ENCODE measurements at places on chromosomes 2 and 18.
A peak's percentile ranks its signal among the peaks of the same experiment; 100 is the strongest.

DNA sequence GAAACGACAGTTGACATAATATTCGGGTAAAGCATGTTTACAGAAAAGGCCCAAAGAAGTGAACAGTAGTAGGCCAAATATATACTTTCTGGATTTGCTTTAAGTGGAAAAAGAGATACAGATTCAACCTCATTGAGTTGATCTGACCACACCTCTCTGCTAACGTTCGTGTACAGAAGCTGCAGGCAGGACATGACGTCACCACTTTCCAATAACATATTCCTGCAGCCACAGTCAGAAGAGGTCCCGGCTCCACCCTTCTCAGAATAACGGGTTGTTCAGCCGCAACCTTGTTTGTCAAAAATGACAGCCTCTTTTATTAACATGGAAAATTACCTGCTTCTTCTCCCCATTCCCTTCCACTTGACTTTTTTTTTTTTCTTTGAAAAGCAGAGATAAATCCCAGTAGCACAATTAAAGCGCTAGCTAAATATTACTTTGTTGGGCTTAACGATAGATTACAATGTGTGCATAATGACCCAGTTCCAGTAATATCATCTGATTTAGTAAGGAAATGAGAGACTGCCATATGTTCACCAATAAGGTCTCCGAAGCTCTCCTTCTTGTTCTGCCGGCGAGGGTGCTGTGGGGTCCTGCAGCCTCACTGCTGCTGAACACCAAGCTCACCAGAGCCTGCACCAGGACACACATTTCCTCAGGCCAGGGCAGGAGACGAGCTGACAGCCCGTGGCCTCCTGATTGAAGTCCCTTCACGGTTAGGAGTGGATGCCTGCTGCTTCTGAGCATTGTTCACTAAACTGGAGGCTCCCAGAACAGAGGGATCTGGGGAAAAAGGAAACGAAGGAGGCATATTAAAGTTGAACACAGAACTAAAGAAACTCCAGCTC lies 451.0 kb upstream of the SALL3 start:
- no peak for DNase-seq

DNA sequence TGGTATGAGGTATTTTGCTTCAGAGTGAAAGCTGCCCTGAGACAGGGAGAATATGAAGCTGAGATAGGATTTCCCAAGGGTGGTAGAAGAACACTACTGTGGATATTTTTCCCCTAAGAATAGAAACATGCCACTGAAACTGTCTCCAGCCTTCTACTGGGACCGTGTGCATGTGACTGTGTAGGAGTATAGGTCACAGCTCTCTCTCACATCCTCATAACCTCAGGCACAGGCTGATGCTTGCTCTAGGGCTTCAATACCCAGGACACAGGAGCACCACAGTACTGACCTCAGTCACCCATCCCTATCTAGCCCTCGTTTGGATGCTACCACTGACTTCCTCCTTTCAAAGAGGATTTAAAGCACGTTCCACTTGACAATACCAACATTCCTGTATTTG lies 67.2 kb downstream of the REV1 start:
- no peak for DNase-seq

- DNase-seq: no peak
These were observed 347.6 kb downstream of the CYRIA start for GRCh38 chr2:16318051-16318450.

DNA sequence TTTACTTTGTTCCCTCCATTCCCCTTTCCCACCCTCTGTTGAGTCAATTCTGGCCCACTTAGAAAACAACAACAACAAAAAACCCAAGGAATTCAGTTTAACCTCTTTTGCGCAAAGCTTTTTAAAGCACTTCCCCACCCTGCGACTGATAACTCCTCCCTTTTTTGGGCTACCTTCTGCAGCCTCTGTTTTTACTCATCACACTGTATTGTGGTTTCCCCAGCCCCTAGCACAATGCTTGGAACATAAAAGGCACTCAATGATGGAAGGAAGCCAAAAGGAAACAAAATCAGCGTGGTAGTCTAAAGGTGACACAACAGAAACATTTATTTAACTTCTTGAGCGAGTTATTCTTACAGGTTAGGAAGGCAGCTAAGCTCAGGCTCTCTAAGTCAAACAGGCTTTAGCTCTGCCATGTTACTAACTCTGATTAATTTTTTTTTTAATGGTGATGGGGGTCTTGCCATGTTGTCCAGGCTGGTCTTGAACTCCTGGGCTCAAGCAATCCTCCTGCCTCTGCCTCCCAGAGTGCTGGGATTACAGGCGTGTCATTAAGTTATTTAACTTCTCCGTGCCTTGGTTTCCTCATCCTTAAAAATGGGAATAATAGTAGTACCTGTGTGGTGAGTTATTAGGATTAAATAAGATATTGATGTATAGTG lies 1.3 kb downstream of the CEP68 start:
- DNase-seq: peak; percentile 87

GRCh38 chr2:45498661-45499550 lies 112.2 kb downstream of the SRBD1 start:
- DNase-seq: no peak

GRCh38 chr2:185785156-185785555 lies 46.6 kb downstream of the FSIP2 start:
- DNase-seq: no peak

- DNase-seq: no peak
These were observed 86.3 kb downstream of the FSHR start for GRCh38 chr2:49067971-49068370.

GRCh38 chr2:64943387-64944150 lies 45.6 kb upstream of the SLC1A4 start:
- DNase-seq: no peak

DNA sequence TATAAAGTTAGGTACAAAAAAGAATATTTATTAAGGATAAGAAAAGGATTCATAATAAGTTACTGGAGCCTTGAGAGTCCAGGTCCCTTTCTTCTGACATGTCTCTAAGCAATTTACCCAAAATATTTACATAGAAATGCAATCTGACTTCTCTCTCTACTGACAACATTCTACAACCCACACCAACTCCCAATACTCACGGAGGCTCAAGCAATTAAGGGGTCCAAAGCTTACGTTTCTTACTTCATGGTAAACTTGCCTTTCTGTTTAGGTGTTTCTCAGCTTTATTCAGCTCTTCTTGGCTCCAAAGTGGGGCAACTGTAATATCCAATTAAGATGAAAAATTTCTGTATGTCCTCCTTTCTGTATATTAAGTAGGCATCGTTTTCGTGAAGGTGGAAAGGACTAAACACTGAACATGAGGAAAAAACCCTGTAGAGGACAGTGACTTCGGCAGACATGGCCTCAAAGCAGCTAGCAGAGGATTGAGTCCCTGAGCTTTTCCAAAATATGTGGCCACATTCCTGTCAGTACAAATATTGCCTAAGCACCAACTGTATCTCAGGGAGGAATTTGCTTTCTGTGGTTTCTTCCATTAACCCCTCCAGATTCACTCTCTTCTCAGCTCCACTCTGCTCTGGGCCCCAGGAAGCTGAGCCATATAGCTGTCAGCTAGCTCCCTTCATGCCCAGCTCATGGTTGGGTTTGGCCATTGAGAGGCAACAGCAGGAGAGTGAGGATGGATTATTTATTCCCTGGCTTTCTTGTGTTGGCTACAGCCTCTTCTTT lies 67.9 kb upstream of the GLS start:
- DNase-seq: no peak

- no peak for DNase-seq
These were observed 27.6 kb downstream of the NCK2 start for GRCh38 chr2:105772362-105772761.

DNA sequence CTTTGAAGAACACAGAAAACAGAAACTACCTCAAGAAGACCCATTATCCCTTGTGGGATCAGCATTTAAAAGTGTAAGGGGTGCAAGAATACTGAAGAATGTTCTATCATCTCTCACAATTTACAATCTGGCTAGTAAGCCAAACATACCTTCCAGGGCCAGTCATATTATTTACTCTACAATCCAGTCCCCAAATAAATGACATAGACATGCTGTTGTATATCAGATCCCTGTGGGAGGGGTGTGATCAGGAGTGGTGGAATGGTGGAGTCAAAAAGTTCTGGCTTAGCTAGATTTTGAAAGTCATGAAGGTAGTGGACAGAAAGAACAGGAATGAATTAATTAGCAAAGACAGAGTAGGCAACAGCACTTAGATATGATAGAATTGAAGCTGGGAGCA lies 1.8 kb upstream of the ITPRID2 start:
- DNase-seq: no peak

DNA sequence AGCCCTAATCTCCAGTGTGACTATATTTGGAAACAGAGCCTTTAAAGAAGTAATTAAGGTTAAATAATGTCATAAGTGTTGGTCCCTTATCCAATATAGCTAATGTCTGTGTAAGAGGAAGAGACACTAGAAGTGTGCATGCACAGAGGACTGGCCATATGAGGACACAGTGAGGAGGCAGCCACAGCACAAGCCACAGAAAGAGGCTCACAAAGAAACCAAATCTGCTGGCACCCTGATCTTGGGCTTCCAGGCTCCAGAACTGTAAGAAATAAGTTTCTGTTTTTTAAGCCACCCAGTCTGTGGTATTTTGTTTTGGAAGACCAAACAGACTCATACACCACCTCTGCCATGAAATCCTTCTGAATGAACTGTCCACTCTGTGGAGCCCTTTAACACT lies 186.4 kb upstream of the SLC39A10 start:
- DNase-seq: no peak

DNA sequence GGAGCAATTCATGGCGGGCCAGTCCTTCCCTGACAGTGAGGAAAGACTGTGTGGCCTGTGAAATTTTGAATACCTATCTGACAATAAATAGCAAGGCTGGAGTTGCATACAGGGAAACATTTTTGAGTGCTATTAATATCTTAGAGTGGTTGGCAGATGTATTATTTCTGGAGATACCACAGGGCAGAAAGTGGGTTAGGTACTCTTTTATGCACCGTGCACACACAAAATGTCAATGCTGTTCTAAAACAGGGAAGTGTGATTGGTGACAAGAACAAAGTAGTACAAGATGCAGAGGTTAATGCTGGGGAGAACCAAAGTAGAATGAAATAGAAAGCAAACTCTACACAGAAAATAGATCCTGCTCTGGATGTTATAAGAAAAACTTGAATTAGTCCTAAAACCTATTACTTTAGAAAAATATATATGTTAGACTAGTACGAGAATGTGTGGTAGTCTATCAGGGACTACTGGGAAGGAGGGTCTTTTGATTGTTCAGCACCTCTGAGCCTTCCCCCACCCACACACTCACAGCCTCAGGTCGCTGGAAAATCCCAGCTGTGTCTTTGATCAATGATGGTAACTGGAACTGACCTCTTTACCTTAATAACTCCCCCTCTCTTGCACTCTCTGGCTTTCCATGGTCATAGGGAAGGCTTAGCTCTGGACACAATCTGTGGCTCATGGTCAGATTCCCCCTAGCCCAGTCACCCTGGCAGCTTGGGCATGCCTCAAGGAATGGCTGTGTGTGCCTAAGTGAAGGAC lies 58.2 kb downstream of the SERPINB8 start:
- no peak for DNase-seq

DNA sequence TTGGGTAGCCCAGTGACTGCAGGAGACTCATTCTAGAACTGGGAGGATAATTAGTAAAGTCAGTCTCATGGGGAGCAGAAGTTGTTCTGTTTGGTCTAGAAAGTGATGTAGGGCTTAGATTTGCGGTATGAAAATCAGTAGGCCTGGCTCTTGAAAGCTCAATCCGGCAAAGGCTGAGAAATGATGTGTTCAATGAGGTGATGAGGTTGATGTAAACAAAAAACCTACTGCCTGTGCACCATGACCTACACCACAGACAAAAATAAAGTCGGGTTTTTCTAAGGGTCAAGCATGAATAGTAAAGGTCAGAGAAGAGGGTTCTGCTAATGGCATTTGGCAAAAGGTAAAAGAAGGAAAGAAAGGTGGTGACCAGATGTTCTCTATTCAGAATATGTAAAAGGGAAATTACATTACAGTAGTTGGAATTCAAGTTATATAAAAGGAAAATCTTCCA lies 80.8 kb upstream of the COL5A2 start:
- no peak for DNase-seq

DNA sequence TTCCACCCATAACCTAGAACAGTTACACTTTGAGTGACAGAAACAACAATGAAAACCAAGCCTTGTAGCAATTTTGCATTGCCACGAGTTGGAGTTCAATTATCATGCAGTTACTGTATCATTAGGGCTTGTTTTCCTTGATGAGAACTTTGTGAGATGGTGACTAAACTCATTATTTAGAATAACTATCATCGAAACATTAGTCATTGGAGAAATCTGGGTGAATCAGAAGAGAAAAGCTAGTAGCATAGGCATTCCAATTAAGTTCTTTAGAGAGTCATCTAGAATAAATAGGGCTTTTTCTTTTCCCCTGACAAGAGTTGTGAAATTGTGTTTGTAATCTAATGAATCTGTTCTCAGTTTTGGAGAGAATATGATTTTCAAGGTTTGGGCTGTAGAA lies 122.8 kb upstream of the DOCK10 start:
- DNase-seq: no peak

DNA sequence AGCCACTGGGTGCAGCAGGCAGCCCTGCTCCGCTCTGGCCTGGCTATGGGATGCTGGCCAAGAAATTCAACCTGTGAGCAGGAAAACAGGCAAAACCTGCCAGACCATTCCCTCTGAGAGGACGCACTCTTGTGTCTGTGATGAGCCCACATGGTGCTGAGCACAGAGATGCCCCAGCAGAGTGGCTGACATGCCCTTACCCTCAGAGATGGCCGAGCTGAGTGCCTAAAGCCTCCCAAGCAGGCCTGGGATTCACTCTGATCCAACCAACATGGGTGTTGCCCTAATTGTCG lies 34.3 kb upstream of the TAF1B start:
- DNase-seq: no peak

DNA sequence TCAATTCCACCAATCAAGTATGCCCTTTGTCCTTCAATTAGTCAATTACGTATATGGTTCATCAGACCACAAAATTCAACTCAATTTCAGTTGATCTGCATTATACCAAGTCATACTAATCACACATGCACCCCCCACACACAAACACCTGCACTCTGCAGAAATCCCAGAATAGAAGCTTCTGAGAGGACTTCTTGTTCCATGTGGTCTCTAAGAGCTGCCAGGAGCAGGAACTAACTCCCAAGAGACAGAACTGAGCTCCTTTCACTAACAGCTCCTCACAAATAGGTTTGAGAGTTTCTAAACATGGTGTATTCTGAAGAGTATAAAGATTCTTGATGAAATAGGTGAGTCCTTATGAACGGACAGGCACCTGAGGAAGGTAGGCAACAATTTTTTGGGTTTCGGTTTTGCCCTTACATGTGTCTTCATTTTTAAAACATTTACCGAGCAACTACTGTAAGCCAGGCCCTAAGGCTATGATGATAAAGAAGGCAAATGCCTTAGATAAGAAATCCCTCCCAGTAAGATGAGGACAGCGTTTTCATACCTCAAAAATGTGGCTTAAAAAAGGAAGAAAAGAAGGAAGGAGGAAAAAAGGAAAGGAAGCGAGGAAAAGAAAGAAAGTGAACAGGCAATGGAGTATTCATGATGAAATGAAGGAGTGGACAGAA lies 183.1 kb downstream of the PID1 start:
- no peak for DNase-seq

DNA sequence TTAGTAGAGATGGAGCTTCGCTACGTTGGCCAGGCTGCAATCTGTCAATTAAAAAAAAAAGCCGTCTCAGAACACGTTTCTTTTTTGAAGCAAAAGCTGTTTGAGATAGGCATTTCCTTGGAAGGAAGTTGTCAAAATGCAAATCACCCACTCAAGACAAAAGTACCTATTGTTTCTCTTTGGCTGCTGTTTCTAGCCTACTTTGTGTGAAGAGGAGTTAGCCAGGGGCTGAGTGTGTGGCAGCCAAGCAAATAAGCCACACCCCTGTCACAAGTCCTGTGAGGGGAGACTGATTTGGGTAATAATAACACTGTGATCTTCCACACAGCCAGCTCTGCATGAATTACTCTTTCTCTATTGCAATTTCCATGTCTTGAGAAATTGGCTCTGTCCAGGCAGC lies 47.4 kb upstream of the CDCA7 start:
- DNase-seq: no peak

GRCh38 chr2:38448692-38449410 lies 71.8 kb upstream of the ATL2 start:
- no peak for DNase-seq

Data from activated CD4-positive, alpha-beta T cell treated with anti-CD3 and anti-CD28 coated beads, Interleukin-2, Interleukin-6, amounts not matched to agents 100 ng/mL and 50 ng/mL, durations not matched to agents 16 hours and 8 hours (primary cell).